ENCODE measurements at places on chromosomes 7 and 10.

DNA sequence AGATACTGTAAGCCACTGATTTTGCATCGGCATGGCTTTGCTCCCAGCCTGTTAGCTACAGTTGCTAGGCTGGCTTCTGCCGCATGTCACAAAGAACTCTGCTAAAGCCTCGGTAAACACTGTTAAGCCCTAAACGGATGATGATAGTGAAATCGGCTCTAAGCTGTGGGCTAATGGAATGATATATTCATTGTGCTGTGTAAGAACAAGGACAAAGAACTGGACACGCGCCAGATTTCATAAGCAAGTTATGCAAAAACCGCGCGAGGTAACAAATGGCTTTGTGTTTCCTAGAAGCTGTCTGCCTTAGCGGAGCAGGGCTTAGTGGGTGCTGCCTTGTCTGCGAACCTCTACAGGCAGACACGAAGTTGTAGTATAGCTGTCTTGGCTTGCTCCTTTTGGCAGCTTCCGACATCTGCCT, 331.3 kb upstream of the COBL start:
- DNase-seq: no peak

DNA sequence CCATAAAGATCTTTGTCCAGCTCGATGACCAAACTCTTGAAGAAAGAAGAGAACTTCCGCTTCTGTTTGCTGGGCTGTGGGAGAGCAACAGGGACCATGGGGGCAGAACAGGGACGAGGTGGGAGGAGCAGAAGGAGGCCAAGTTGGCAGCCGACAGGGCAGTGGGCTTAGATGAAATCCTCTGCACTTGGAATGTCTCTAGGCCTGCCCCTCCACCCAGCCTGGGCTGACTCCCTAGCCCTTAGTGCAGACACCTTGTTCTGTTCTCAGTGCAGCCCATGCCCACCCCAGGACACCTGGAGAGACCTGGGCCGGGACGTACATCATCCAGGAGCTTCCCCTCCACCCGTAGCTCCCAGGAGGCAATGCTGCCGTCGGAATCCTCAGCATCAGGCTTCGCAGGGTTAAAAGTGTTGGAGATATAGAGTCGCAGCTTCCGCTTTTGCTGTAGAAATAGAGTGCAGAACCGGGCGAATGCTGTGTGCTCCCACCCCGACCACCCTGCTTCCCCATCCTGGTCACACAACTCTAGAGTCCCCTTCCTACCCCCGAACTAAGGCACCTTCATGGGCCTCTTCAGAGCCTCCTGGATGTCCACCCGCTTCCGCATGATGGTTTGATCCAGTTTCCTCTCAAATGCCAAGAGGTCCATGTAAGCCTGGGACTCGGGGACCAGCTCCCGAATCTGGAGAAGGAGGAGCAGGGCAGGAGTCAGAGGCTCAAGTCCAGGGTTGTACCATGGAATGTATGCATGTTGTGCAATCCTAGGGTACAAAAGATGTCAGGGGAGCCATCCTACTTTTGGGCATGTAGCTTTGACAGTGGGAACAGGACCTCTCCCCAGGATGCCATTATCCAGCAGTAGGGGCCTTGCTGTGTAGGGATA, 6.1 kb downstream of the SMARCD3 start:
- DNase-seq: no peak

DNA sequence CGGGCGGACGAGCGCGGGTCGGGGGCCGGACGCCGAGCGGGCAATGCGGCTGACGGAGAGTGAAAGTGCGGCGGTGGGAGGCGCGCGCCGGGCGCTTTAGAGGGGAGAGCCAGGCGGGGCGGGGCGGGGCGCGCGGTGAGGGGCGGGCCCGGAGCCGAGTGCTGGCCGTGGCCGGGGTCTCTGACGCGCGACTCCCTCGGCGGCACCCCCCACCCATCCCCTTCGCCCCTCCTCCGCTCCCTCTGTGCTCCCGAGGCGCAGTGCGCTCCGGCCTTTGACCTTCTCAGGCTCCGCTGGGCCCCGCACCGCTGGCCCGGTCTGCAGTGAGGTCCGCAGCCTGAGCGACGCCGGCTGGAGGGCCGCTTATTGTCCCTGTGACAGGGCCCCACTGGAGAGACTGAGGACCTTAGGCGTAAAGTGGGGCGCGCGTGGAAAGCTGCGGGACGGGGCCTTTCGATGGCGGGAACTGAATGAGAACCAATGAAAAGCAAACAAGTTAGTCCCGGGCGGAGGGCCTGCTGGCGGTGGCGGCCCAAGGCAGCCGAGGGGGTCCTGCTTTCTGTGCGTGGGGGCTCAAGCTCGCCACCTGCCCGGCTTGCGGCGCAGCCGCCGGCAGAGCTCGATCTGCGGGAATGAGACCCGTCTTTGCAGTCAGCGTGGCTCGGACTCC, at the start of gene CXCL12:
Gene CXCL12, minus strand, starts transcription at position 72 of the 670 bp plus-strand sequence. CDS start 92 bp downstream, outside the sequence.
- DNase-seq: no peak

DNA sequence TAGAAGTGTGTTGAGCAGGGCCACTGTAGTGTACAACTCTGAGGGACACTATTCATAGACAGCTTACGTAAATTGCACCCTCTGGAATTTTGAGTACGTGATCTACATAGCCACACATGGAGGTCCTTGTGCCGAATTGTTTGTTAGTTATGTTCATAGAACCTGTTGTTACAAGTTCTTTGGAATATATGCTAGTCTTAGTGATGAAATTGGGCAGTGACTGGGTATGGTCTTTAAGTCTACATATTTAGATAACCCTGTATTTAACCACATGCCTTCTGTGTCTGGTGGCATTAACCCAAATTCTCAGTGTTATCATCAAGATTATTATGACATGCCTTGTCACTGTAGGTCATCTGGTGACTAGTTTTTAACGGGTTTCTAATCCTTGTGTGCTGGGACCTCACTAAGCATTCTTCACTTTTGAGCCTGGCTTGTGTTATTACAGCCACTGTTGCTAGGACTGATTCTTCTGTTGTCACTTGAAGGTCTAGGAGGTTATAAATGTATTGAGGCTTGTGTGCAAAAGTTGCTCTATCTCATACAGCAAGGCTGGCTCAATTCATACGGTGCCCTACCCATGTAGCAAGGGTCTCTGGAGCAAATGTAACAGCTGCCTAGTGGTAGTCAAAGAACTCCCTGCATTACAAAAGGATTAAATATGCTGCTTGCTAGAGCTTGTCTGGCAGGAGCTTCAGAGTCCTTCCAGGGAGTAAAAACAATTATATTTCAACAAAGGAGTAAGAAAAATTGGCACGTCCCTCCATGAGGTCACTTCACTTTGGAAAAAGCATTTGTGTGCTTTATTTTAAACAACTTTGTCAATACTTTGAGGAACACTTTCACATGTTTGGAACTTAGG, 65.4 kb downstream of the CDK14 start:
- DNase-seq: no peak

GRCh38 chr7:27586825-27587224, 75.9 kb downstream of the HIBADH start:
- no peak for DNase-seq

- no peak for DNase-seq
Observed at GRCh38 chr7:143050931-143051330, 1.2 kb upstream of the OR6V1 start.

- DNase-seq: no peak
Observed at GRCh38 chr7:50656141-50656895, 91.1 kb upstream of the DDC start.

DNA sequence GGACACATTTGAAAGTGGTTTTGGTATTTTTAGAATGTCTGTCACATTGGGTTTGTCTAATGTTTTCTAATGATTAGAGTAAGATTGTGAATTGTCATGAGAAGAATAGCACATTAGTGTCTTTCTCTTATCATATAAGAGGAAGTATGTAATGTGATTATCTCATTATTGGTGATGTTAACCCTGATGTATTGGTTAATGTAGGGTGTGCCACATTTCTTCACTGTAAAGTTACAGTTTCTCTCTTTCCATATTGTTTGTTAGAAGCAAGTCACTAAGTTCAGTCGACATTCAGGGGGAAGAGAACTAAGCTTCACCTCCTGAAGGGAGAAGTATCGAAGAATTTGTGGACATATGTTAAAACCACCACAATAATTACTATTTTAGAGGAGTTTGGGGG, 56.3 kb upstream of the DNAH11 start:
- DNase-seq: no peak

DNA sequence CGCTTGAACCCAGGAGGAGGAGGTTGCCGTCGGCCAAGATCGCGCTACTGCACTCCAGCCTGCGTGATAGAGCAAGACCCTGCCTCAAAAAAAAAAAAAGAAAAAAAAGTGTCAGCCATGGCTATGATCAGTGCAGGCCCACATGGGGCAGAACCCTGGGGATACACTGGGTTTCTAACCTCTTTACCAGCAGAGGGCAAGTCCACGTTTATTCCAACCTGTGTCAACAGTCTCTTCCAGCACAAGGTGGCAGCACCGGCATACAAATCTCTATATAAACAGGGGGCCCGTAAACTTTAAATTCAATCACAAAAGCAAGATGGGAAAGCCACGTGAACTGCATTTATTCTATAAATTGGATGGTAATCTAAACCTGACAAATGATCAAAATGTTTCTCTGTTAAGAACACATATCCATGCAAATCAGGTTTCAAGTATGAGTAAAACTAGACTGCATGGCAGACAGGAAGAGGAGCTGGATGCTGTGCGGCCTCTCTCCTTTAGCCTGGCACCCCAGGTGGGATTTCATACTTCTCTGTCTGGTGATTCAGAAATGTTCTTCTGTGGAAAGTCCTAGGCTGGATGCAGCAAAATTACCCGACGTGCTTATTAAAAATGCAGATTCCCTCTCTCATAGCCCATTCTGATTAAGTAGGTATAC, 60.0 kb upstream of the STEAP1B start:
- peak; percentile 70 for DNase-seq

DNA sequence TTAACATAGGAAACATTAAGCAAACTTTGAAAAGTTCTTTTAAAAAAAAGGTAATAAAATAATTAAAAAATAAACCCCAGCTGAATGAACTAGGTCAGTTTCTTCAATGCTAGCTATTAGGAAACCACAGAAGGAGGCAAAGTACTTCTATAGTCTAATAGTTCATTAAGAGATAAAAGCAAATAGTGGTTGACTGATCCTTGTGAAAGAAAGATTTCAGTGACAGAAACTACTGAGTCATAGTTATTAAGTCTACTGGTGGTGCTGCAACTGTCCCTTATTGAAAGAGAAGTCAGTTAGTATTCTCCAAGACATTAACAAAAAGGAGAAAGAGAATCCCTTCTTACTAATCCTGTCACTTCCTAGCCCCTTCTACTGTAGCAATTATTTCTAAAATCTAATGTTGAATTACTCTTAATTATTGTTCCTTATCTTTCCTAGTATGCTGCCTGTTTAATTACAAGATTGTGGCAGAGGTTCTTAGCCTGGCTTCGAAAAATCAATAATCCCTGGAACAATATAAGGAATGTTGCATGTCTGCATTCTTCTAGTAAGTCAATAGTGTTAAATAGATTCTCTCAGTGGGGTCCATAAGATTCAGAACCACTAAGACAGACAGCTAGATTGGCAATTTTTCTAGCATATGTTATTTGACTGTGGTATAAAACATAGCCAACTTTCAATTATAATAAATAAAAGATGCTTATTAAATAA, 18.2 kb downstream of the TCTN3 start:
- no peak for DNase-seq

DNA sequence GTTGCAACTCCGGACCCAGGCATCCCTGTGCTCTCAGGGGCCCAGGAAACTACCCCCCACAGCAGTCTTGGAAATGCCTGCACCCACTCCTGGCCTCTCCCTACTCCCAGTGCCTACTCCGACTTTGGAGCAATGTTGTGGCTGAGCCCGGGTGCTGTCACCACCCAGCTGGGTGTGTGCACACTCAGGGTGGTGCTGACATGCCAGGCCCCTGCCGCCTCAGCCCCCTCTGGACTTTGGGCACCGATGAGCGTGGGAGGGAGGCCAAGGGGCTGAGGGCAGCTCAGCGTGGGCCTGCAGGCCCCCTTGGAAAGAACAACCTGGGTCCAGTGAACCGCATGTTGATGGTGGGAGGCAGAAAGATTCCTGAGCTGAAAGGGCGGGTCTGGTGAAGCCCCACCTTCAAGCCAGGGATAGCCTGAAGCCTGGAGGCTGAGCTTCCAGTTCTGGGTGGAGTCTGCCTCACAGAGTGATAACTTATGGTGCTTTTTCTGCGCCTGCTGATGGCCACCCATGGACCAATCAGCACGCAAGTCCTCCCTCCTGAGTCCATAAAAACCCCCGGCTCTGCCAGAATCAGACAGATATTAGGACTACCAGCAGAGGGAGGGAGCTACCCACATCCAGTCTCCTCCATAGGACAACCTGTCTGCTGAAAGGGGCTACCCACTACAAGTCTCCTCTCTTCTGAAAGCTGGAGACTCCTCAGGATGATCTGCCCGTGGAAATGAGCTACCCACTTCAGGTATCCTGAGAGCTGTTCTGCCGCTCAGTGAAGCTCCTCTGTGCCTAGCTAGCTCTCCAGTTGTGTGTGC, 380.4 kb upstream of the SORCS1 start:
- DNase-seq: no peak

DNA sequence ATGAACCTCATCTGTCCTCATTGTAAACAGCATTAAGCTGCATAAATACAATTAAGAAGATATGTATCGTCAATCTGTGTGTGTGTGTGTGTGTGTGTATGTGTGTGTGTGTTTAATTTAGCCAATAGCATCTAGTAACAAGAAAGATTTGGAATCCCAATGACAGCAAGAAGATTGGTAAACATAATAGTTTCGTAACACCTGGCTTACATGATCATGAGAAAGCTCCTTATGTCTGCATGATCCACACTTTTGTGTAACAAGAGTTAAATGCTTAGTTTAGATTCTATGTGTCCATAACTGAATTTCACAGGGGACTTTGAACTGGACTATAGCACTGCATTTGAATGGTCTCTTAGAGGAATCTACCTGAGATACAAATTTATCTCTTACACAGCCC, 191.0 kb upstream of the BET1 start:
- no peak for DNase-seq

- DNase-seq: no peak
Observed at GRCh38 chr10:122746408-122746807, 46.8 kb upstream of the C10orf120 start.

DNA sequence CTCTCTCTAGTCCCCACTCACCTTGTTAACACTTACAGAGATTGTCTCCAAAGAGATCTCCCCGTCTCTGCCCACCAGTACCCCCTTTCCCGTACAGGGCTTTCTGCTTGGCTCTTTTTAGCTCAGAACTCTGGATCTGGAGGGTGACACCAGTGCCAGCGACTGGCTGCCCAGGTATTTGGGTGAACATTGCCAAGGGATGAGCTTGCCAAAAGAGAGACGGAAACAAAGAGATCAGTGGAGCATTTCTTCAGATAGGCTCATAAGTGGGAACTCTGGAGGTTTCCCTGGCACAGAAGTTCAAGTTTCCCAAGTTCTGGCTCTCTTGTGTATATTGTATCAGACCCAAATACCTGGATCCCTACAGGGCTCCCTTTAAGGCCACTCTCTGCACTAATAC, 30.0 kb downstream of the STRIP2 start:
- no peak for DNase-seq

DNA sequence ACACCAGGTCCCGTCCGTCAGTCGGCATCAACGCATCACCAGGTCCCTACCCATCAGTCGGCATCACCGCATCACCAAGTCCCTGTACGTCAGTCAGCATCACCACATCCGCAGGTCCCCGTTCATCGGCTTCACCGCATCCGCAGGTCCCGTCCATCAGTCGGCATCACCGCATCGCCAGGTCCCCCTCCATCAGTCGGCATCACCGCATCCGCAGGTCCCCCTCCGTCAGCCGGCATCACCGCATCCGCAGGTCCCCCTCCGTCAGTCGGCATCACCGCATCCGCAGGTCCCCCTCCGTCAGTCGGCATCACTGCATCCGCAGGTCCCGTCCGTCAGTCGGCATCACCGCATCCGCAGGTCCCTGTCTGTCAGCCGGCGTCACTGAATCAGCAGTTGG, 55.1 kb downstream of the IGF2BP3 start:
- DNase-seq: no peak

GRCh38 chr10:21950566-21950965, 53.0 kb downstream of the DNAJC1 start:
- DNase-seq: peak; percentile 81

- no peak for DNase-seq
Observed at GRCh38 chr10:80155696-80156215, 23.2 kb downstream of the PLAC9 start.

All from NCI-H226 (cell line).